Activated CD4-positive, CD25-positive, alpha-beta regulatory T cell (primary cell): ENCODE measurements at places on chromosomes 4 and X.

DNA sequence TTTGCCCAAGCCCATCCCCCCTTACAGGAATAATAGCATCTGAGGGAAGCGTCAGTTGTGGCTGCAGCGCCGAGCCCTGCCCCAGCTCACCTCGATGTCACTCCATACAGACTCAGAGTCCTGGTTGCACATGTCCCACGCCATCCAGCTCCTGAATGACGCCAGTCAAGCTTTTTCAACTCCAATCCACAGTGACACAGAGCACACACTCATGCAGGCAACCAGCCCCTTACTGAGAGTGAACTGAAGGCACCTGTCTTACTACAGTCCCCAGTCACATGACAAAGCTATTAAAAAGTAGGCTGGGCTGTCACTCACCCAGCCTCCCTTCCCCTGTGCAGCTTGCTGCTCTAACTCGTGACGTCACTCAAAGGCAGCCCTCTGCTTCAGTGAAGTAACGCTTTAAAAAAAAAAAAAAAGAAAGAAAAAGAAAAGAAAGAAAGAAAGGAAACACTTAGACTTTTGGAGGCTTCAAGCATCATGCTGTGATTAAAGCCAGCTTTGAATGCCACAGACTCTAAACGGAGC, at the start of gene PPARGC1A:
PPARGC1A (minus strand) TSS at position 234 of the 528 bp plus-strand sequence; CDS start at position 144, 90 bp downstream.
- DNase-seq: no peak

- DNase-seq: no peak
These were observed 106.0 kb upstream of the SLC4A4 start for GRCh38 chr4:71232846-71233245.

GRCh38 chr4:5558502-5558901, 149.9 kb downstream of the EVC2 start:
- DNase-seq: no peak

- DNase-seq: no peak
These were observed 206.8 kb downstream of the TEX13A start for GRCh38 chrX:105013719-105014118.

GRCh38 chrX:128396601-128397000, 344.4 kb upstream of the ACTRT1 start:
- no peak for DNase-seq

GRCh38 chrX:39162322-39162735, 361.1 kb downstream of the MID1IP1 start:
- peak; percentile 10 for DNase-seq

DNA sequence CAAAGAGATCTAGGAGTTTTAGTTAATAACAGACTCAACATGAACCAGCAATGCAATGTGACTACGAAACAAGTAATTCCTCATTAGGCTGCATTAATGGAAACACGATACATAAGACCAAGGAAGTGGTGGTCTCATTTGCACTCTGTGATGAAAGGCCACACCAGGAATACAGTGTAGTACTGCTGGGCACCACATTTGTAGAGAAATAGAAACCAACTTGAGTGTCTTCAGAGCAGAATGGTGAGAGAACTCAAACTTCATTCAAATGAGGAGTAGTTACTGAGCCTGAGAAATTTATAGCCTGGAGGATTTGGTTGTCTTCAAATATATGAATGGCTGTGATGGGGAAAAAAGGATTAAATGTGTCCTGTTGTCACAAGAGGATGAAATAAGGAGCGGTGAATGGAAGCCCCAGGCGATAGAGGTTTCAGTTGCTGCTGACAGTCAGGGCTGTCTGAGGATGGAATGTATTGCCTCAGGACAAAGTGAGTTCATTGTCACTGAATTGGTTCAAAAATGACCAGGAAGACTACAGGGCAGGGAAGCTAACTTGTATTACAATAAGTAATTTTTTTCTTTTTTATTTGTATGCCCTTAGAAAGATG, 50.9 kb downstream of the NFKB1 start:
- DNase-seq: no peak

- DNase-seq: no peak
These were observed 1.8 kb upstream of the GABRQ start for GRCh38 chrX:152635941-152636340.

DNA sequence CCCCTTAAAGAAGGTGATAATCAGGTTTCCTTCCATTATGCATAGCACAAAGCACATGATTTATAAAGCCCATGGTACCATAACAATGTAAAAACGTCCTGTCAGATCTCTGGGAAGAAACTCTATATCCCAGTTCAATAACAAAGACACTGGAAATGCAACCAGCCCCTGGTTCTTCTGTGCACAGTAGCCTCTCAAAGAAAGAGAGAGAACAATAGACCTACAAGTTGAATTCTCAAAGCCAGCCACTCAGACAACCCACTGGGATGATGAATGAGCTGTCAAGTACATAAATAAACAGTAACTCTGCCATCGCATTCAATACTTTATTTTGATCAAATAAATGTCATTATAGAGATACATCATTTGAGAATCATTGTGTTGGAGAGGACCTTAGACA, 400.1 kb upstream of the CPEB2 start:
- no peak for DNase-seq

DNA sequence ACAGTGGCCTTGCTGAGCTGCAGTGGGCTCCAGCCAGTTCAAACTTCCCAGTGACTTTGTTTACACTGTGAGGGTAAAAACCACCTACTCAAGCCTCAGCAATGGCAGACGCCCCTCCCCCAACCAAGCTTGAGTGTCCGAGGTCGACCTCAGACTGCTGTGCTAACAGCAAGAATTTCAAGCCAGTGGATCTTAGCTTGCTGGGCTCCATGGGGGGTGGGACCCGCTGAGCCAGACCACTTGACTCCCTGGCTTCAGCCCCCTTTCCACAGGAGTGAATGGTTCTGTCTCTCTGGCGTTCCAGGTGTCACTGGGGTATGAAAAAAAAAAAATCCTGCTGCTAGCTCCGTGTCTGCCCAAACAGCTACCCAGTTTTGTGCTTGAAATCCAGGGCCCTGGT, 168.9 kb upstream of the INTU start:
- no peak for DNase-seq

- DNase-seq: no peak
These were observed 22.5 kb downstream of the PDK3 start for GRCh38 chrX:24487571-24487970.

GRCh38 chrX:125093852-125094251, 225.8 kb upstream of the TEX13C start:
- DNase-seq: no peak
